ENCODE measurements at places on chromosomes 7 and 10.

- no peak for DNase-seq
Measured at GRCh38 chr7:44050121-44050914, 5.8 kb downstream of the DBNL start.

- DNase-seq: no peak
Measured at GRCh38 chr7:42573881-42574672, 337.1 kb upstream of the GLI3 start.

GRCh38 chr10:49243610-49244283 lies 55.2 kb upstream of the C10orf71 start:
- DNase-seq: no peak

GRCh38 chr10:24651923-24652322 lies 71.8 kb downstream of the ARHGAP21 start:
- DNase-seq: no peak

GRCh38 chr10:24983130-24983529 lies 30.7 kb upstream of the PRTFDC1 start:
- no peak for DNase-seq

GRCh38 chr7:73899731-73900142 lies 38.8 kb downstream of the TMEM270 start:
- no peak for DNase-seq

Data from activated CD4-positive, alpha-beta T cell treated with anti-CD3 and anti-CD28 coated beads, Interleukin-2, Interleukin-4, amounts not matched to agents 100 ng/mL and 50 ng/mL, durations not matched to agents 16 hours and 8 hours (primary cell).